Effector memory CD4-positive, alpha-beta T cell (primary cell): ENCODE measurements at places on chromosomes 4 and X.

DNA sequence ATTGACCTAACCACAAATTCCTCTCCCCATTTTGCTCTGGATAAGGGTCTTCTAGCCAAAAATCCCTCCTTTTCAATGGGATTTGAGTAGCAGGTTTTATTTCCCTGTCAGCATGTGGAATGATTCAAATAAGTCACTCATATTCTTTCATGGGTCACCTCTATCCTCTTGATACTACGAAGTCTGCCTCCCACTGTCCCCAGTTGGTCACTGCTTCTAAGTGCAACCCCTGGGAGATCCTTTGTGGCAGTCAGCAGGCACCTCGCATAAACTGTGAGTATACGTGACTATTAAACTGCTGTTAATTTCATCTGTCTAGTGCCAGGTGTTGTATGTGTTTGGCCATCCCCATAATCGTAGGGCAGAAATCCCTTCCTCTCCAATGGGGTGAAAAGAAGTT is 1667.9 kb upstream of the PCDH7 start:
- DNase-seq: no peak

GRCh38 chr4:152734015-152734698 is 45.4 kb downstream of the TIGD4 start:
- DNase-seq: no peak

DNA sequence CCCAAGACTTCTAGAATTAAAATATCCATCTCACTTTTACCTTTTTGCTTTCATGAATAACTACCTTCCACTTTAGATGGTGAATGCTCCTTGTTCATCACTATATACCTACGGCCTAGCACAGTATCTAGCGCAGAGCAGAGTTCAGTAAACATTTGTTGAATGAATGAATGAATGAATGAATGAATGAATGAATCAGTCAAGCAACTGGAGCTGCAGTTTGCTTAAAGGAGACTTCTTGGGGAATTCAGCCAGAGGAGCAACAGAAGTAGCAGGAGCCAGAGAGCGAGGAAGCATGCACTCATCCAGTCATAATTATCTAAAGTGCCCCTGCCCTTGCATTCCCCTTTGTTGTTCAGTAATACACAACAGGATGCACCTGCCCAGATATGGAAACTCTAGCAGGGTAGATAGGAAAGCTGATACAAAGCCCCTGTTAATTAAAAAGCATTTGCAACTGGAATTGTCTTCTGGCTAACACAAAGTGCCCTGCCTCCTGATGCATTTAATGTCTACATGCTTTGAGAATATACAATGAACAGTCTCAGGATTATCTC is 103.0 kb upstream of the MBNL3 start:
- DNase-seq: no peak

DNA sequence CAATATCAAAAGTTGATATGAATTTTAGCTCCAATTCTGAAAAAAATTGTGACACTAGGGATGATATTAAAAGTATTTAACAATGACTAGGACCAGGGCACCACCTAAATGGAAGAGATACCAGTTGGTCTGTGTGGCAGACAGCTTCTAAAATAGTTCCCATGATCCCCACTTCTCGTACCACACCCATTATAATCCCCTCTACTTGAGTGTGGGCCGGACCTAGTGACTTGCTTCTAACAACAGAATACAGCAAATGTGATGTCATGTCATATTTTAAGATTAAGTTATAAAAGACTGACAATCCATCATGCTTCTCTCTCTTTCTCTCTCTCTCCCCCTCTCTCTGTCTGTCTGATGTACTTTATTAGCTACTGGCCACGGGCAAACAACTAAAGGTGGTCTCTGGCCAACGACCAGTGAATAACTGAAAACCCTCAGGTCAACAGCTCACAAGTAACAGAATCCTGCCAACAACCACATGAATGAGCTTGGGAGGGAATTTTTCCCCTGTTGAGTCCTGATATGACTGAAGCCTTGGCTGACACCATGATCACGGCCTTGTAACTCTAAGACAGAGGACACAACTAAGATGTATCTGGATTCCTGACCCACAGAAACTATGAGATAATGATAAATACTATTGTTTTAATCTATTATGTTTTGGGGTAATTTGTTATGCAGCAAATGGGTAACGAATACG is 34.4 kb downstream of the FAM13A start:
- DNase-seq: no peak

DNA sequence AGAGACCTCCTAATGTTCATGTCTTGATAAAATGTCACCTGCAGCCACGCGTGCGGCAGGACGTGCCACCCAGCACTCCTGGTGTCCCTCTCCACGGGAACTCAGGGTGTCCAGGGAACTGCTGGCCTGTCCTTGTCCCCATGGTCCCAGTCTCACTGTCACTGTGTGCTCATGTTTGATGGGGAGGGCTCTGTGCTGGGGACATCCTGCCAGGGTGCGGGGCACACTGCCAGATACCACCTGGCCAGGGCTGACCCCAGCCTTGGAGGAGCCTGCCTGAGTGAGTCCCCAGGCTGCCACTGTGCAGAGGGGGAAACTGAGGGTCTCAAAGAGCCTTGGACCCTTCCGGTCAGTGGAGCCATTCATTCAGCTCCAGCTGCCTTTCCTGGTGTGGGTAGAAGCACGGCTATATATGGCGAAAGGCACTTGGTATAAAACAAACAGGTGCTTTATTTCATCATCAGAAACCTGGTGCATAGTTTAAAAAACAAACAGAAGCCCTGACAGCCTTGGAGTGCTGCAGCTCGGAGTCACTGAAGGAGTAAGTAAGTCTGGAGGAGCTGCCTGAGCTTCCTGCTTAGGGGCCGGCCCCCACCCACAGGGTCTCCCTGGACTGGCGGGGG is 33.0 kb downstream of the NOP14 start:
- no peak for DNase-seq

DNA sequence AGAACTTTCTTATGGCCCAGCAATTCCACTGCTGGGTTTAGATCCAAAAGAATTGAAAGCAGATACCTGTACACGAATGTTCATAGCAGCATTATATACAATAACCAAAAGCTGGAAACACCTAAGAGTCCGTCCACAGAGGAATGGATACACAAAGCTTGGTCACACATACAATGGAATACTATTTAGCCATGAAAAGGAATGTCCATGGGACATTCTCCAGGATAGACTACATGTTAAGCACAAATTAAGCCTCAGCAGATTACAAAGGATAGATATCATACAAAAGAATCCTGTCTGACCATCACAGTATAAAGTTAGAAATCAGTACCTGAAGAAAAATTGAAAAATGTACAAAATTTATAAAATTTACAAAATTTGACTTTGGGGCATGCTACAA is 12.7 kb upstream of the MAEA start:
- no peak for DNase-seq

- DNase-seq: peak; percentile 59
Measured at GRCh38 chrX:107776649-107777535, 641 bp upstream of the NCBP2L start.

GRCh38 chrX:2521092-2521926 is 20.5 kb upstream of the DHRSX start:
- DNase-seq: no peak
